ENCODE measurements at places on chromosomes 2 and 18.

DNA sequence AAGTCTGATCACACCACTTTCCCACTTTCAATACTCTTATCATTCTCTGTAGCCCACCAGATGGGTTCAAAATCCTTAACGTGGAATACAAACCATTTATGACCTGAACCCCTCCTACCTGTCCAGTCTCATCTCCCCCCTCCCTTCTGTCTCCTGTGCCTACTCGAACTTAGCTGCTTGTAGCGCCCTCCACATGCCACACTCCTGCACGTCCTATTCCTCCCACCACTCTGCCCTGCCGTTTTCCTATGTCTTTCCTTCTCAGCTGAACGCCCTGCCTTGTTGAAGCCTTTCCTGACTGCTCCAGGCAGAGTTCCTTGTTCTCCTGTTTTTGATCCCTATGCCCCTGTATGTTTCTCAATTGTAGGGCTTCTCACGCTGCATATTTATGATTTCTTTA lies 390.1 kb downstream of the HRH4 start:
- no peak overlapping the region for H3K27ac ChIP-seq
- no peaks in the 10 kb centered on the region for H3K36me3 ChIP-seq
- peaks cover 9% of the 10 kb centered on the region for H3K27me3 ChIP-seq
- H3K4me3 ChIP-seq, result no peak overlapping the region
- peaks cover 9% of the 10 kb centered on the region for H3K4me1 ChIP-seq
- DNase-seq, result no peak

GRCh38 chr2:24022975-24023575 lies 13.2 kb downstream of the MFSD2B start:
- H3K36me3 ChIP-seq, result peaks cover 42% of the 10 kb centered on the region
- no peak overlapping the region for H3K4me3 ChIP-seq
- DNase-seq, result no peak
- no peaks in the 10 kb centered on the region for H3K27me3 ChIP-seq
- H3K27ac ChIP-seq, result no peak overlapping the region

DNA sequence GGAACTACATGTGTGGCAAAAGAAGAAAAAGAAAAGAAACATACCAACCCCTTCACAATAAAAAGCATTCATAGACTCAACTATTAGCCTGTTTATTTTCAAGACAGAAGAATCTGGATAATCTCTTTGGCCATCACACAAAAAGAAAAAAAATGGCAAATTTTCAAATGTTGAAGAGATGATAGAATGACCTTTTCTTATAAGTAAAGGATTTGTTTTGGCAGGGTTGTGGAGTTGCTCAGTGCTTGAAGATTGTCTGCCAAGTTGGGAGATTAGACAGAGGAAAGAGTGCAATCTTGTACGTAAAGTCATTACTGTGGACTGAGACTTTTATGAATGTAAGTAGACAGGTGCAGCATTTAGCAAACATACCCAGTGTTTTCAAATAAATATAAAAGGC lies 18.5 kb upstream of the FAM171B start:
- no peaks in the 10 kb centered on the region for H3K4me1 ChIP-seq
- no peak for DNase-seq
- no peak overlapping the region for H3K27ac ChIP-seq
- H3K4me3 ChIP-seq, result no peak overlapping the region
- peaks cover 38% of the 10 kb centered on the region for H3K36me3 ChIP-seq

DNA sequence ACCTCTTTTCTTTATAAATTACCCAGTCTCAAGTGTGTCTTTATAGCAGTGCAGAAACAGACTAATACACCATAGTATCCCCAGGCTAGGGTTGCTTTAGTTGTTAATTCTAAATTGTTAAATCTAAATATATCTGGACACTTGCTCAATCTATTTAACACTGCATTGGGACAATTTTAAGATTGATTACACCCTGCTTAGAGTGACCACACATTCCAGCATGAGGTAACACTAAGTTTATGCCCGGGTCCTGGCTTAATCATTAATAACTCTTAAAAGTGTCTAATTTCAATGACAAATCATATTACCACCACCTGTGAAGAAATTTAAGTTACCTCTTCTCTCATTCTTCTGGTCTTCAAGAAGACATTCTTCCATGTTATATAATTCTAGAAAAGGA lies 131.4 kb downstream of the ZNF385B start:
- H3K4me1 ChIP-seq, result no peaks in the 10 kb centered on the region
- no peak for DNase-seq

DNA sequence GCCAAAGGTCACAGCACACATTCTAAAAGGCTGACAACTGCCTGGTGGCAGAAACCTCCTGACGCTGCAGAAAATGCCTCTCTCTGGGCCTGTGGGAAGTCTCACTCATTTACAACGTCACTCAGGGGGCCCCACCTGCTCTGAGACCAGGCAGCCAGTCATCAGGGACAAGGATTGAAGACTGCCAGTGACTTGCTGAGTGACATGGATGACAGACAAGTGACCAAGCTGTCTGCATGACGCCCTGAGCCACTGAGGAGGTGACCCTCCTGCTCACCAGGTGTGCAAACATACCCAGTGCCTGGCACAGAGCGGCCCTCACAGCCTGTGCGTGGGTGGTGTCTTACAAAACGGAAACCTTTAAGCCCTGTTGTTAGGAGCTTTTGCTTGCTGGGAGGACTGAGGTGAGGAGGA lies 392.4 kb downstream of the TNS1 start:
- no peak for DNase-seq
- H3K4me3 ChIP-seq, result no peak overlapping the region
- H3K36me3 ChIP-seq, result no peaks in the 10 kb centered on the region
- H3K27me3 ChIP-seq, result peaks cover 5% of the 10 kb centered on the region
